ENCODE measurements at places on chromosomes 16 and 17.

DNA sequence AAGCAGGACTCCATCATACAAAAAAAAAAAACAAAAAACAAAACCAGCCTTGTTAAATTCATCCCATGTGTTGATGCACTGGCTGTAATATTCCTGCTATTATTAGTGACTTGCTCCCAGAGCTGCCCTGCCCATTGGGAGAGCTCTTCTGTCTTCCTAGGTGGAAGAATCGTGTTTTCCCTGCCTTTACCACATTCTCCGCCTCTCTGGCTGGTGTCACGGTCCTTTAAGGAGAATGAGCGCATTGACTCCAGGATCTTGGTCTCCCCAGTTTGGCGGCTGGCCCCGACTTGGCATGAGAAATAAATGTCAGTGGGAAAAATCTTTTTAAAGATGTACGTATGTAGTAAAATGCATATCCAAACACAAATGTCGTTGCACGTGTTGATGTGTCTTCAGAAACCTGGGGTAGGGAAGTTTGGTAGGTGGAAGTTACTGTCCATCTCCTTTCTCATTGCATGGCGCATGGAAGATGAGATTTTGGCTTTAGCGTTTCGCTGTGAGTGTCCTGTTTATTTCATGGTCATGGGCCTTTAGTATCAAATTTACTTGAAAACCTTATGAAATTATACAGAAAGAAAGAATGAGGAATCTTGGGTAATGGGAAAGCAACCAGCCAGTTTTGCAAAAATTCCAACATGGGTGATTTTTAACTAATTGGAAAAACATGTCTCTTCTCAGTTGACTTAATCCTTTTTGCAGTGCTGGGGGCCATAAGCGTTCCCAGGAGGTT lies 15.5 kb downstream of the RMI2 start:
- DNase-seq = no peak

DNA sequence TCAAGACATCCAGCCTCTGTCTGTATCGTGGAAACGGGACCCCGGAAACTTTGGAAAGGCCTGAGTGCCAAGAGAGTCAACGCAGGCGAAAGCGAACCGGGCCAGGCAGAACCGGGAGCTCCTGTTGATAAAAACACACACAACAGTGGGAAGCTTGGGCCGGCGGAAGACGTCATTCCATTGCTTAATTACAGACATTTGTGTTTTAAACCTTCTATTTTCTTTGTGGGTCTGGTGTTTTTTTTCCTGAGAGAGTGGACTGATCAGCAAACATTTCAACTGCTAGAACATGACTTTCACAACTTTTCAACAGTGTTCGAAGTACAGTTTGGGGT lies 878 bp upstream of the RNF157 start:
- DNase-seq = no peak

DNA sequence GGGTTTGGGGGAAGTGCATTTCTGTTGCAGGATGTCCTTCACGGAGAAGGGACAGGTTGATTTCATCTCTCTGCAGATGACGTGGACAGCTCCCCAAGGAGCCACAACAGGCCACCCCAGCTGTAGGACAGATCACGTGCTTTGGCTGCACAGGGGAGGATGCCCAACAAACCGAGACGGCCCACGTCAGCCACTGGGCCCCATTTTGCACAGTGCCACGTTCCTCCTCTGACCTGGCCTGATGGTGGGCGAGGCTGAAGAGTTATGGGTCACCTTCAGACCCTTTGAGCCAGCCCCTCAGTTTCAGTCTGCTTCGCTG lies 9.0 kb upstream of the RHBDL3 start:
- DNase-seq = no peak

GRCh38 chr16:73301984-73302383 lies 254.1 kb upstream of the ZFHX3 start:
- DNase-seq = no peak

DNA sequence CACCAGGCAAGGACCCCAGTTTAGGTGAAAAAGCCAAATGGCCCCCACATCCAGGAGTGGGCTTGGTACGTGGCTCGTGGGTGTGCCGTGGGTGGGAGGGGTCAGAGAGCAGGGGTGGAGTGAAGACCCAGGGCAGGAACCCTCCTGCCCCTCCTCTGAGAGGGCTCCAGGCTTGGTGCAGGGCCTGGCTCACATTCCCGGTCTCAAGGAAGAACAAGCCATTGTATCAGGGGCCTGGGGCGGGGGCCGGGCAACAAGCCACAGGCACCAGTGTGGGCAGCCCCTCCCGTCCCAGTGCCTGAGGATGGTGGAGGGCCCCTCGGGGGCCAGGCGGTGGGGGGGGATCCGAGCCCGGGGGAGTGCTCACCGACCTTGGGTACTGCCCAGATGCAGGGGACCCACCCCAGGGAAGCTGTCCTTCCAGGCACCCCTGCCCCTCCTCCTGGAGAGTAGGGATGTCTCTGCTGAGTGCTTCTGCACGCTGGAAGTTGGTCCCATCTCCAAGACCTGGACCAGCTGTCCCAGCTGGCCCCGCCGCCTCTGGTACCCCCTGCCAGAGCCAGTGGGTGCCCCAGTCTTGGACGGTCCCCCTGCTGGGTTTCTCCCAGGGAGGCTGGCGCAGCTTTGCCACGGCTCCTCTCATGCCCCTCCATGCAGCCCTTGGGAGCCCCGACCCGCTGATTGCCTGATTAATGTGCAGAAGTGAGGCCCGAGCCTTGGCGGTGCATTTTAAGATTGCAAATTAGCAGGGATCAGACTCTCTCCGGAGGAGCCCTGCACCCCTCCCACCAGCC lies 83.7 kb downstream of the RTN4RL1 start:
- DNase-seq = no peak

- DNase-seq = no peak
Observed at GRCh38 chr16:51875834-51876600, 670.9 kb downstream of the TOX3 start.

DNA sequence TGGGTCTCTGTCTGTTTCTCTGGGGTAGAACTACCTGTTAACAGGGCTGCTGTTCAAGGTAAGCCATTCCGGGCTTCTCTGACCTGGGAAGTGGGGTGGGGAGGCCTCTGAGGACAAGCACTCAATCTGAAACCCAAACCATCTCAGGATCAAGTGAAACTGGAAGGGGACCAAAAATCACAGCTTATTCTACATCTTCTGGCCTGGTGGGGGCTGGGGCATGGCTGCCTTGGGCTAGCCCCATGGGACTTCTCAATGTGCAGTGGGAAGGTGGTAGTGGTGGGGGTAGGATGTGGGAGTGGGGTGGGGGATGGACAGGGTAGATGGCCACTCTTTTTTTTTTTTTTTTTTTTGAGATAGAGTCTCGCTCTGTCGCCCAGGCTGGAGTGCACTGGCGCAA lies 5.5 kb downstream of the FLOT2 start:
- DNase-seq = no peak

- DNase-seq = no peak
Observed at GRCh38 chr16:2195322-2196161, 863 bp downstream of the CASKIN1 start.

DNA sequence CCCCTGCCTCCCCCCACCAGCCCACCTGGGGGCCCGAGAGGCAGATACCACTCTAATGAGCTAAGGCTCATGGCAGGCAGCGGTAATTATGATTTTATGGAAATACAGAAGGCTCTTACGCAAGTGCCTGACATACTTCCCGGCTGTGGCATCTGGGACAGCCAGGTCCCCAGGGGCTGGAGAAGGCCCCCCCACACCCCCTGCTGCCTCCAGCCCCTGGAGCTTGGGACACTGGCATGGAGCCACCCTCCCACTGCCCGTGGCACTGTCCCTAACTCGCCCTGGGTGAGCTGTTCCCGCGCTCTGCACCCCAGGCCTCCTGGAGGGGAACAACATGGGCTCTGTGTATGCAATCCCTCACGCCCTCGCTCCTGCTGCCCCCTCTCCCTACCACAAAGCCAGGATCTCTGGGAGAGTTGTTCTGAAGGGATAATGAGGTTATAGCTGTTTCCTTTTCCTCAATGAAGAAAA lies 5.4 kb upstream of the STAC2 start:
- DNase-seq = no peak

GRCh38 chr16:84190731-84191388 lies at the start of gene ADAD2:
ADAD2 (plus strand) TSS chr16:84191157; CDS start chr16:84191231, 74 bp downstream.
- no peak for DNase-seq

- no peak for DNase-seq
Observed at GRCh38 chr16:53881371-53881770, 177.4 kb downstream of the FTO start.

DNA sequence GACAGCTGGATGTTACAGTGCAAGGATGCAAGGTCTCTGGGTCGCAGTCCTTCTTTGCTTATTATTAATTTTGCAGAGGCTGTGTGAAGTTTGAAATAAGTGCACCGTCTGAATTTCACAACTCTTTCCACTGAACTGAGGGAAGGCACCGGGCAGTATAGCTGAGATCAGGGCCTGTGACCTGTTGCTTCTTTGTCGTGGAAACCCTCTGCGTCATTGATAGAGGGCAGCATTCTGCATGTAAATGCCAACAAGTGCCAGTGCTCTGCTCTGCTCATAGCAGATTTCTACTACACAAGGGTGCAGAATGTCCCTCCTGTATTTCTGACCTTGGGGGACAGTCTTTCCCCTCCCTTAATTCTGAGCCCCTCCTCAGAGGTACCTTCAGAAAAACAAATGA lies 26.0 kb downstream of the CD300LF start:
- DNase-seq = no peak

- DNase-seq = peak; percentile 49
Observed at GRCh38 chr16:82011199-82011641, at the start of gene SDR42E1. SDR42E1 (minus strand) TSS chr16:82011470; CDS start chr16:82000858, 10,612 bp downstream.

DNA sequence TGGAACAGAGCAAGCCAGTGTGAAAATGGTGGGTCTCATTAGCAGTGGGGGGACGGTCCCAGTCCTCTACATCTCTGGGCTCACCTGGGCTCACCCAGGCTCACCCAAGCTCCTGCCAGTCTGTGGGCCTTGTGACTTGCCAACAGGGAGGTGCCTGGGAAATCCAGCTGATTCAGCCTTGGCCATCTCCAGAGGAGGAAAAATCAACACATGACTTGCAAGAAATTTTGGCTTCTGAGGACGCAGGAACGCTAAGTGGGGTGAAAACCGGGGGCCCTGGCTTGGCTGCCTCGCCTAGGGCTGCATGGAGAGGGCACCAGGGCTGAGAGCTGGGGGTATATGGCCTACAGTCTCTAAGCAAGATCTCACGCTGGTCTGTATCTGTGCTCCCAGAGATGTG lies 47.7 kb downstream of the VAC14 start:
- DNase-seq = no peak

GRCh38 chr17:41917679-41918313 lies 955 bp downstream of the ACLY start:
- DNase-seq = peak; percentile 47

- no peak for DNase-seq
Observed at GRCh38 chr16:71350821-71351557, 7.5 kb upstream of the CALB2 start.

- DNase-seq = no peak
Observed at GRCh38 chr16:82219298-82219697, 49.3 kb upstream of the MPHOSPH6 start.

DNA sequence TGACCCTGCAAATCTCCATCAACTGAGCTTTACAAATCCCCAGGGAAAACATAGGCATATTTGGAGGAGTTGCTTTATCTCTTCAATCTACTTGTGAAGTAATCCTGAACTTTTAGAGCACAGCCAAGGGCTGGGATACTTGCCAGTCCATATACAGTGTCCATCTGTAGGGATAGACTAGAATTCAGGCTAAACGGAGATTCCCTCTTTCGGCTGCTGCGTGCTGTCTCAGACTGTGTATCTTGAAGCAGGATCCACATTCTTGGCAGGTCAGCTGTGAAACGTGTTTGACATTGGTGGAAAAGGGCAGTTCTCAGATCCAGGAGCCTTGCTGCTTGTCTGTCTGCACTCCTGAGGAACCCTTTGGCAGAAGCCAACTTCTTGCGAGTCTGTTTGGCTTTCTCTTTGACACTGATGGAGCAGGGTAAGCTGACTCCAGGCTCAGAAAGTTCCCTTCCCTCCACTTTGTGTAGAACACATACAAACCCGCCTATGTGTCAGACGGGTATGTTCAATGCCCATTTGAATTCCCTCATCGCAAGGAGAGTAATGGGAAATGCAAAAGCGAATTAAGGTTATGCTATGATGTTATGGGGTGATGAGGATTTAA lies 221.8 kb downstream of the MAP2K4 start:
- no peak for DNase-seq

- no peak for DNase-seq
Observed at GRCh38 chr17:50072925-50073324, 17.0 kb downstream of the ITGA3 start.

GRCh38 chr17:34118564-34118963 lies 136.5 kb upstream of the CCL2 start:
- DNase-seq = no peak

DNA sequence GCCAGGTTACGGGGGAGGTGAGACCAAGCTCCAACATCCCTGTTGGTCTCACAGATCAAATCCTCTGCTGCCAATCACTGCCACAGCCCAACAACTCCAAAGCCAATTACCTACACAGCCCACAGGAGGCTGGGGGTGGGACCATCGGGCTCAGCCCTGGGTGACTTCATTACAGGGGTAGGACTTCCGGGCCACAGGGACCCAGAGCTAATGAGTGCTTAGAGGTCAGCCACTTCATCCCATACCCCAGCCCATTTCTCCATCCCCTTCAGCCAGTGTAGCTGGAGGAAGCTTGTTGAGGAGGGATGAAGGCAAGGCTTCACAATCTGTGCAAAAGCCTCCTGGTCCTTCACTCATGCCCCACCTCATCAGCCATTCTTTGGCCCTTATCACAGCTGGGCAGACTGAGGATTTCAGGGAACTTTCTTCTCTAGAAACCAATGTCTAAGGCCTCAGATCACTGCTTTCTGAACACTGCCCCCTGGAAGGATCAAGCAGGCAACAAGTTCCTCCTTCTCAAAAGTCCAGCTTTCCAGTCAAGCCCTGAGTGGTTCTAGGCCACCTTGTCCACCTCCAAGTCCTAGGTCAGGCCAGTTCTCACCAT lies 5.8 kb downstream of the FOXN1 start:
- no peak for DNase-seq

DNA sequence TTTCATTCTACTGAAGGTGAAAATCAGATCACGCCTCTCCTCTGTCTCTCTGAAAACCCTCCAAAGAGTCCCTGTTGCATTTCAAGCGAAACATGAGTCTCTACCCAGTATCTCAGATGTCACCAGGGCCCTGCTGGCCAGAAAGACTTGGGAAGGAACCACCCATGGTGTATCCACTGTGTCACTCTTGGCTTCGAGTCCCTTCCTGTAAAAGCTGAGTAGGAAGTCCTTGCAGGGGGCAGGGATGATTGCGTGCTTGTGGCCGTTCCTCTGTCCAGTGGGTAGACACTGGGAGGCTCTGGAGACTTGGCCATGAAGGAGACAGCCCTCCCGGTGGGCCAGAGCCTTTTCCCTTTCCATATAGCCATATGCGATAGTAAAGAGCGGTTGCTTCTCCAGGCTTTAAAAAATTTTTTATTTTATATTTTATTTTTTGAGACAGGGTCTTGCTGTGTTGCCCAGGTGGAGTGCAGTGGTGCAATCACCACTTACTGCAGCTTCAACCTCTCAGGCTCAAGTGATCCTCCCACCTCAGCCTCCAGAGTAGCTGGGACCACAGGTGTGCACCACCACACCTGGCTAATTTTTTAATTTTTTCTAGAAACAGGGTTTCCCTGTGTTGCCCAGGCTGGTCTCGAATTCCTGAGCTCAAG lies 19.0 kb upstream of the RMI2 start:
- no peak for DNase-seq

GRCh38 chr17:40224718-40225550 lies 5.8 kb downstream of the WIPF2 start:
- DNase-seq = no peak
